ENCODE measurements at places on chromosomes 5 and 9.

- peak; percentile 10 for DNase-seq
Observed at GRCh38 chr5:110458313-110458712, 268.2 kb downstream of the TMEM232 start.

- peak; percentile 78 for DNase-seq
Observed at GRCh38 chr9:136257381-136258298, 12.0 kb upstream of the QSOX2 start.

DNA sequence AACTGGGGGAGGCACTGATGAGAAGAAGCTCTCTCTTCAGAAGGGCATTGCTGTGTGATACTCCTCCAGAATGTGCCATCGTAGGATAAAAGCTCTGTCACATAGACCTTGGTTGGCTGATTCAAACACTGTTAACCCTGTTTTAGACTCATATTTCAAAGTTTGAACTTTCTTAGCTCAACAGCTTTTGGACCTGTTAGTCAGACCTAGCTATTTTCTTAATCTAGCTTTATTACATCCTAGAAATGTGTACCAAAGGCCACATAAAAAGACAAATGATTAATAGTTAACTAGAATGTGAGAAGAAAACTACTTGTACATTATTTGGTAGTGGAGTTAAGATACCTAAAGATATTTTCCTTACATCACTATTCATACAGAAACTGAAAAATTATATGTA, 4.3 kb downstream of the RHOBTB3 start:
- DNase-seq, result no peak

DNA sequence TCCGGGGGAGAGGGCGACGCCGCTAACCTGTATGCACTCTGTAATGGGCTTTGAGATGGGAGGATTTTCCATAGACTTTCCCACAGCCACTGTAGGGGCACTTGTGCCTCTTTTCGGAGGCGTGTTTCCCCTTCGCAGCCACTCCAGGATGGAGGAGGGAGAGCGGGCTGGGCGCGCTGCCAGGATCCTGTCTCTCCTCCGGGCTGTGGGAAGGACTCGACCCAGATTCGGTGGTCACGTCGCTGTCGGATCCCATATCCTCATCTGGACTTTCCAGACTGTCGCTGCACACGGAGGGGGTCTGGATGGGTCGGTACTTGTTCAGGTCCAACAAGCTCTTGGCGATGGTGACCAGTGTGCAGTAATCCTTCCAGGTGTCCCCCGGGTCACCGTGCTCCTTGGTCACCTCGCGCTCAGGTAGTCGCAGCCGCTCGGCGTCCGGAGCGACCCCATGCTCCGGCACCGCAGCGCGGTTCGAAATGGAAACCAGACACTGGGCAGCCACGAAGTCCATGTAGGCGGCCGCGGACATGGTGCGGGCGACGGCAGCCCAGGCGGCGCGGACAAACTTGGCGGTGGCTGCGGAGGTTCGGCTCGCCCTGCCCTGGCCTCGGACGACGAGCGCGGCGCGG, 1.5 kb downstream of the KLF9 start:
- peak; percentile 14 for DNase-seq

- DNase-seq, result peak; percentile 72
Observed at GRCh38 chr5:159773062-159773924, 143.0 kb upstream of the ADRA1B start.

GRCh38 chr9:116951588-116952435, 264.7 kb downstream of the TRIM32 start:
- no peak for DNase-seq

GRCh38 chr5:125604104-125604503, 819.1 kb upstream of the GRAMD2B start:
- no peak for DNase-seq

DNA sequence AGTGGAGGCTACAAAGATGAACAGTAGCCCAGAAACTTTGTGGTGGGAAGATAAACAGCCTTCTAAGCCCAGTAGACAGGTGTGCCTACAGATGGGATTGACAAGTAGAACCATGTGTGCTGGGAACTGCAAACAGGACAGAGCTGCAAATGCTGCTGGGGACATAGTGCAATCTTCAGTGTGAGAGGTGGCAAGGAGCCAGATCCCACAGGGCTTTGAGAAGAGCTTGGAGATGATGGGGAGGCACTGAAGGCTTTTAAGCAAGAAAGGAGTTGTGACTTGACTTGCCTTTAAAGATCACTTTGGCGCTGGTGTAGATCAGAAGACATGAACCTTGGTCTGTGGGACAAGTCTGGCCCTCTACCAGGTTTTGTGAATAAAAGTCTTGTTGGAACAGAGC, 675.2 kb downstream of the ACTL7B start:
- no peak for DNase-seq

DNA sequence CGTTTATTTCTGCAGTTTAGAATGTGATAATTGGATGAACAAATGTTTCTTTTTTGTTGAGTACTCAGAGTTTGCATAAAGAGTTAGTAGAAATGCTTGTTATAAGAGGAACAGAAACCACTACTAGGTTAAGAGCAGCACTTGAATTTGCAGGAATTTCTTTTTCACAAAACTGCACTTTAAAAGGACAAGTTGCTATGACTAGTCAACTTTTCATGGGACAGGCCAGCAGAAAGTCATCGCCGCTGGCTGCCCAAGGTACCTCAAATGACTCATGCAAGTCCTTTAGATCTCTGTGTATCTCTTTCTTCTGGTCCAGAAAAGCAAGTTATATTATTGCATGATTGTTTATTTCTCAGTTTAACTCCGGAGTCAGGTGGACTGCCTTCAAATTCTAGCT, 97.3 kb upstream of the HMHB1 start:
- no peak for DNase-seq

- no peak for DNase-seq
Observed at GRCh38 chr5:113029614-113030013, 53.0 kb downstream of the DCP2 start.

DNA sequence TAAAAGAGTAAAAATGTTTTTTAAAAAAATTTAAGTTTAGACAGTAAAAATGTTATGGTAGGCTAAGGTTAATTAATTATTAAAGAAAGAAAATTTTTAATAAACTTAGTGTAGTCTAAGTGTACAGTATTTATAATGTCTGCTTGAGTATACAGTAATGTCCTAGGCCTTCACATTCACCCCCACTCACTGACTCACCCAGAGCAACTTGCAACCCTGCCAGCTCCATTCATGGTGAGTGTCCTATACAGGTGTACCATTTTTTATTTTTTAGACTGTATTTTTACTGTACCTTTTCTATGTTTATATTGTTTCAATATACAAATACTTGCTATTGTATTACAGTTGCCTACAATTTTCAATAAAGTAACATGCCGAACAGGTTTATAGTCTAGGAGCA, 234.1 kb downstream of the AUH start:
- no peak for DNase-seq
